Effector CD8-positive, alpha-beta T cell (primary cell): ENCODE measurements at places on chromosomes 2 and 18.

DNA sequence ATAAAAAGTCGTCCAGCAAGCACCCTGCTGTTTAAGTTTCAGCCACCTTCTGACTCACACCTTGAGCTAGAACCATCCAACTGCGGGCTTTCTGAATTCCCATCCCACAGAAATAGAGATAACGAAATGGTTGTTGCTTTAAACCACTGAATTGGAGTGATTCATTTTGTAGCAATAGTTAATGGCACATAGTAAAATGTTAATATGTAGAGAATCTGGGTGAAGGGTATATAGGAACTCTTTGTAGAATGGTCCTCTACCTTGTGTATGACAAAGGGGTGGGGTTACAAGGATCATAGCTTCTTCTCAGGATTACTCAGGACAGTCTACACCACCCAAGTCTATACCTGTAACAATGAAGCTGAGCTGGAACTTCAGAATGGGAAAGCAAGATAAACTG lies 2.4 kb upstream of the MAPRE3 start:
- no peak for DNase-seq

- no peak for DNase-seq
Measured at GRCh38 chr2:227248876-227249275, 76.2 kb upstream of the MFF start.

DNA sequence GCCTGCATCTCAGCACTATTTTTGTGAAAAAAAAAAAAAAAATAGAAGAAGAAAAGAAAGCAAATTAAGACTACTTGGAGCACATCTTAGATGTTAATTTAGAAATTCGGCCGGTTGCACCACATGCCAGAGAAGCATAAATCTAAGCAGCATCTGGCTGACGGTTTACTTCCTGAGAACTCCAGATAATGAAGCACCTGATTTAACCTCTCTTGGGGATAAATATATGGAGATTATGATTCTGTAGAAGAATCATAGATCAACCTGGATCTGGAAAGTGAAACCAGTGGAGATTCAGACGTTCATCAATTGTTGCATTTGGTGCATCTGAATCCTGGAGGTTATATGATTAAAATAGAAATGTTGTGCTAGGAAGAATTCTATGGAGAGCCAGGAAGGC lies 102.1 kb upstream of the SH3BP4 start:
- no peak for DNase-seq

GRCh38 chr2:112803691-112804521 lies 19.6 kb upstream of the IL1A start:
- DNase-seq = no peak
